ENCODE measurements at places on chromosomes 11 and 22. TPM values are rescaled to one million over a fixed set of nuclear protein-coding genes. Genes with fewer than 3 reads are reported as not detected.

The LSP1 gene
- 2.0 TPM for total RNA-seq

The SLC22A25 gene
- not detected for total RNA-seq

The VPREB1 gene
- total RNA-seq = not detected

The BEST1 gene
- total RNA-seq = 5.6 TPM

The PSMA1 gene
- 173 TPM for total RNA-seq

The STK33 gene
- total RNA-seq = 4.2 TPM

The DUSP18 gene
- 4.2 TPM for total RNA-seq

The OR51I1 gene
- not detected for total RNA-seq

The RGL4 gene
- total RNA-seq = not detected

The PRRG4 gene
- total RNA-seq = 2.3 TPM

The KRTAP5-10 gene
- total RNA-seq = not detected

The OR9G1 gene
- not detected for total RNA-seq

The ASPHD2 gene
- 1.8 TPM for total RNA-seq

The SMC1B gene
- total RNA-seq = 0.05 TPM

The FZD4 gene
- 1.8 TPM for total RNA-seq

The TIGD3 gene
- total RNA-seq = 1.2 TPM

The NDUFC2 gene
- total RNA-seq = 300 TPM

The PHETA2 gene
- not detected for total RNA-seq

The SMCO4 gene
- 26.9 TPM for total RNA-seq

The SERPING1 gene
- total RNA-seq = 0.95 TPM

The SSTR3 gene
- total RNA-seq = not detected

The BTG4 gene
- total RNA-seq = 0.17 TPM

The GRIK4 gene
- 0.04 TPM for total RNA-seq

The PLAAT5 gene
- not detected for total RNA-seq

All from A549 treated with dexamethasone at 1 μM for 4 hours (cell line).